ENCODE measurements at places on chromosomes 11 and 22.

DNA sequence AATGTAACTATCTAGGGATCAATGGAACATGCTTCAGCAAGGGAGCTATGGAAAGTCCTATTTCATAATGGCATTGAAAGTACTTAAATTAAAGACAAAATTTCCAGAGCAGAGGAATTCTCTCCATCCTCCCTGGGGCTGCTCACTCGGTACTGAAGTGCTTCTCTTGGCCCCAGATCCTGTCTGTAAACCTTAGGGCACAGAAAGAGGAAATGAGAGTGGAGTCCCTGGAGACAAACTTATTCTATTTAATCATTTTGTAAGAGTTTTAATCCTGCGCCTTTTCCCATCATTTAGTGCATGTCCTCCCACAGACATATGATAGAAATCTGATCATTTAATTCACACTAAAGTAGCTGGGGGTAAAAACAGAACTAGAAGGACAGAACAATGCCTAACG, 20.9 kb upstream of the PAMR1 start:
- DNase-seq, result no peak

GRCh38 chr11:95985174-95985808, 61.4 kb upstream of the MTMR2 start:
- no peak for DNase-seq

GRCh38 chr11:45791524-45791923, 13.4 kb upstream of the SLC35C1 start:
- no peak for DNase-seq

DNA sequence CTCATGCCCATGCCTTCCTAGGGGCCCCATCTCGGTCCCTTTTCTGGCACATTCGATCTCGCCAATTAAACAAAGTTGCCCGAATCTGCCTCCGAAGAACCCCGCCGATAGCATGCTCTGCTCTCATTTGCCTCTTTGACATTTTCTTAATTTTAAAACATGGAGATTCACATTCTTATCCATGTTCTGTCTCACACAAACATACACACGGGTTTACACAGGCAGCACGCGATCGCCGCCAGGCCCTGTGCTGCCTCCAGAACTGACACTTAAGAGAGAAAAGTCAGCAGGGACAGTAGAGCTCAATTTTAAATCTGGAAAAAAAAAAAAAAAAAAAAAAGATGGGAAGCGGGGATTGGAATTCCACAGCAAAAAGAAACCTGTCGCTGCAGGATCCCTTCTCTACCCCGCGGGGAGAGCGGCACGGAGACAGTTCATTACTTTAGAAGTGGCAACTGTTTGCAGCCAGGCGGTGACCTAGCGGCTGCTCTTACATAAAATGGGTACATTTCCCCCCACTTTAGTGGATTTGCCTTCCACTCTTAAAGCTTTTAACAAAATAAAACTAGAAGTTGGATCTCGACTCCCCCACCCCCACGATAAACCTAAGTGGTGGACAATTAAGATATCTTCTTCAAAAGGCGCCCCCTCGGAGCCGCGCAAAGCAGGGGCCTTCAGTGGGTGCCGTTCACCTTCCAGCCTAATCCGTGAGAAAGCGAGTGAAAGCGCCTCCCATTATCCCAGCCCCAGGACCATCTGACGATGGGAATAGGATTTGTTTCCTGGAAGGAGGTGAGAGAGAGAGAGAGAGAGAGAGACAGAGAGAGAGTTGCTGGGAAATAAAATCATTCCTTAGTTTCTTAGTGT, 13.7 kb downstream of the PAX6 start:
- DNase-seq, result no peak

DNA sequence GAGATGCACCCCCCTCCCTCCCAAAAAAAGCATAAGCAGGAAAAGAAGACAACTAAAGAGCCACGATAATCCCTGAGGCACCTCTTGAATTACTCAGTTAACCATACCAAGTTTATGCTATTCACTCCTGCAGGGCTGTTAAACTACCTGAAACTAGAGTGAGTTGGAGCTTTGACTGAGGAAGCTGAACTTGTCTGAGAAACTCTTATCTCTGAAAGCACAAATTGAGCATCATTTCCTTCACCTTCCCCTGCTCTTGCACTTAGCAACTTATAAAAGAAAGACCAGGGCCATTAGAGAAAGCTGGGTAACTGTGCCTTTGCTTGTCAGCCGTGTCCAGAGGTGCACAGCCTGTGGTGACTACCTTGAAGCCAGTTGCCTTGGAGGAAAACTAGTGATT, 745.6 kb downstream of the NELL1 start:
- DNase-seq, result no peak

DNA sequence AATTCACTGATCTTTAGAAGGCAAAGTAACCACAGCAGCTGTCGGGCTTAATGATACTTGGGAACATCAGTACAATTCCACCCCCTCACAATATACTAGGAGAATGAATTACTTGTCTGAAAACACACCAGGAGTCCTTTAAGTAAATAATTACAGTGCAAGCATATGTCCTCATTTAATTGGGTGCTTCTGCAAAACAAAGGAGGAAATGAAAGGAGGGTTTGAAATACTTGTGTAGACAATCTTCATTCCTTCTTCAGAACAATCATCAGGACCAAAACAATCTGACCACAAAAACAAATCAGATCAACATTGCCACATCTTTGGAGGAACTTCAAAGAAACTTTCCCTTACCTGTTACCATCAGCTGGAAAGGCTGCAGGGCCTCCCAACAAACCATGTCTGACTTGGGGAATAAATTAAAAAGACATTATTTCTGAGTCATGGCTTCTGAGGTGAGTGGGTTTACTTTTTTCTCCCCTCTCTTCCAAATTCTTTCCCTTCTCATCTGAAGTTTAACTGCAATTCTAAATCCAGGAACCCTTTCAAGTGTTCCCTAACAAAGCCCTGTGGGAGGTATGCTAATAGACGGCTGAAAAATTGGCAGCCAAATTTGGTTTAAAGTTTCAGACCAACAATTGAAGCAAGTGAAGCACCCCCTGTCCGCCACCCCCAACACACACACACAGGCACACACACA, 12.5 kb upstream of the CCDC117 start:
- no peak for DNase-seq

- no peak for DNase-seq
Observed at GRCh38 chr22:35148866-35149548, 83.0 kb downstream of the ISX start.

DNA sequence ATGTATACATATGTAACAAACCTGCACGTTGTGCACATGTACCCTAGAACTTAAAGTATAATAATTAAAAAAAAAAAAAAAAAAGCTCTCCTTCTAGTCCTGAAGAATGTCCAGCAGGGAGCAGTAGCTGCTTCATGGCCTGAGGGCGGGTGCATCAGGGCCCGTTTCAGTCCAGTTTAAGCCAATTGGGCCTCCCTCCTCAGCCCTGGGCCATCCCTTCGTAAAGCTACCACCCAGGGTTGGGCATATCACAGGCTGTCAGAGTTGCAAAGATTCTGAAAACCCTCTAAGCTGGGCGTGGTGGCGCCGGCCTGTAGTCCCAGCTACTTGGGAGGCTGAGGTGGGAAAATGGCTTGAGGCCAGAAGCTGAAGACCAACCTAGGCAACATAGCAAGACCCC, 5.4 kb downstream of the TMPRSS13 start:
- no peak for DNase-seq

- peak; percentile 43 for DNase-seq
Observed at GRCh38 chr11:120344302-120345004, 8.2 kb downstream of the ARHGEF12 start.

GRCh38 chr22:32695451-32695891, 106.0 kb upstream of the TIMP3 start:
- DNase-seq, result no peak

DNA sequence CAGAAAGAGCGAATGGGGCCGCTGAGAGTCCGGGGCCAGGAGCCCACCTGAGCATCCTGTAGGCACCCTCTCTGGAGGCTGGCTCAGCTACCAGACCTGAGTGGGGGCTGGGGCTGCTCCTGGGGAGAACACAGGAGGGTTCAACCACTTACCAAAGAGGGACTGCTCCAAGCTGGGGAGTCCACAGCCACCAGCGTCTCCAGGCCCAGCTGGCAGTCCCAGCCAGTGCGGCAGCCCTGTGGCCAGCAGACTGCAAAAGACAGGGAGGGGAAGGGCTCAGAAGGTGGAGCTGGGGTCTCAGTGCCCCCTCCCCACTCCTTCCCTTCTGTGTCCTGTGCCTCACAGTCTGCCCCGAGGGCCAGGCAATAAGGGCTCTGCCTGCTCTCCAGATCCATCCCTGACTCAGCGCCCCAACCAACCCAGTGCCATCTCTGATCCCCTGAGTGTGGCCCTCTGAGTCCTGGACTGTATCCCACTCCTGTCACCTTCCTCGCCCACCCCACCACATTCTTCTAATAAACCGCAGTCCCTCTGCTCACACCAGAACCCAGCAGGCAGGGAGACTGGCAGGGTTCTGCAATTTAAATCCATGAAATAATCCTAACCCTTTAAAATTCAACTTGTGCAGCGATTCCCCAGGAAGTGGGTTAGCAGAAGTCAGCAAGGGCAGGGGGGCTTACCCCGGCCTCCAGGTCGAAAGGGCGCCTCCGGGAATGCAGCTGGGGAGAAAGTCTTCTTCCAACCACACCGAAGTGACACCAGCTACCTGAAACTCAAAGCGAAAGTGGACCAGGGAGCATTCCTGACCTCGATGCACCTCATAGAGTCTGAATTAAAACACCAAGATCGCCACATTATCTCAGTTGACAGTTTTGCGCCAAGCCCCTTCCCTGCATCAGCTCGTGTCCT, 13.3 kb downstream of the CHST1 start:
- DNase-seq, result no peak

DNA sequence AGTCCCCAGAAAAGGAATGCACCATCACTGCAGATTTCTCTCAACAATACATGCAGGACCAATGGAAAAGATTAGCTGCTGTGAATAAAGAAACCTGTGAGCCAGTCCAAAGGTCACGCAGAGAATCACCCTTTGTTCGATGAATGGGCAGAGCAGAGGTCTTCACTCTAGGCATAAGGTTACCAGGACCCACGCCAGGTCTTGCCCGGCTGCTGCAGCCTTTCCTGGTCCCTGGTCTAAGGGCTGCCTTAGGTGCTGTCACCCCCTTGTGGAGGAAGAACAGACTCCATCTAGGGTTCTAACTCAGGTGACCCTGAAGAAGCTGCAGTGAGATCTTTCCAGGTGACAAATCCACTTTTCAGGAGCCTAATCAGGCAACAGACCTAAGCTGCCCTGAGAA, 29.0 kb upstream of the NAP1L4 start:
- DNase-seq, result peak; percentile 38
